ENCODE measurements at places on chromosomes 1 and 21.

DNA sequence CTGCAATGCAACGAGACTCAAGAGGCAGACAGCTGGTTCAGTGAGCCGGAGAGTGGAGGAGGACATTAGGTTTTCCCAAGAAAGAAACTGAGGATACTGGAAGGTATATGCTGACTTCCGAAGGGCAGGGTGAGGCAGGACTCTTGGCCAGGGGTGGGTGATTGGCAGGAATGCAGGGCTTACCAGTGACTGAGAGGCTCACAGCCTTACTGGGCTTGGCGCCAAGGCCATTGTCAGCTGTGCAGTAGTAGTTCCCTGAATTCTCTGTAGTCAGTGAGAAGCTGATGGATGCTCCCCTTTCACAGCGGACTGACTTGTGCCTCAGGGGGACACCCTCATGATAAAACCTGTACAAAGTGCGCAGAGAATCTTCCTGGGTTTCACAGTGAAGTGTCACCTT lies 9.6 kb downstream of the FCRL5 start:
- no peak for DNase-seq

- no peak for DNase-seq
These were observed 146.3 kb downstream of the NRIP1 start for GRCh38 chr21:14918527-14918926.

DNA sequence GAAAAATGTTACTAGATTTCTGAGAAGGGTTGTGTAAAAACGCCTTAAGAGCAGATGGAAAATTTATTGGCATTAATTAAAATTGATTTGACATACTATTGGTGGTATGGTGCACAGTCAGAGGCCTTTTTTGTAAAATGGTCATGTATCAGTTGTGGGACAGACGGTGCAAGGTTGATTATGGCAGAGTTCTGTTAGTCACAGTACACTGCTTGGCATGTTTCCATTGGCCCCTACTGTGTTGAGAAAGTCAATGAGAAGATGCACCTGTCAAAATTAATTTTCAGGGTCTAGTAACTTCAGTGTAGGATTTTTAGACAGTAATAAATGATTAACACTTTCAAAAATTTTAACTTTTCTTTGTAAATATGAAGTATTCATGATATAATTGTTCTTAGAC lies 4.4 kb downstream of the B3GALT2 start:
- DNase-seq, result no peak

DNA sequence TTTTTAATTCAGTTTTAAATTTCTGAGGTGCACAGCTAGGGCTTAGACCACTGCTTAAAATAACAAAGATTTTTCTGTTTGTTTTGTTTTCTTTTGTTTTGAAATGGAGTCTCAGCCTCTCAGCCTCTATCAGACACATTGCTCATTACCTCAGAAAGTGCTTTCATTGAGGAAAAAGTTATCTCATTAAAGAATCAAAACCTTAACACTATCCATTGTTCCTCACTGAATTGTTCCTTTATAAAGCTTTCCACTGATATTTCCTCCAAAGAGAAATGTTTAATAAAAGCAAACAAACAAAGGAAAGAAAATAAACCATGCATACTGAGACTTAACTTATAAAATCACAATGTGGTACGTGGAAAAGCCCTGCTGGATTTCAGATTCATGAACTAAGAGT lies 63.8 kb downstream of the SIPA1L2 start:
- no peak for DNase-seq

DNA sequence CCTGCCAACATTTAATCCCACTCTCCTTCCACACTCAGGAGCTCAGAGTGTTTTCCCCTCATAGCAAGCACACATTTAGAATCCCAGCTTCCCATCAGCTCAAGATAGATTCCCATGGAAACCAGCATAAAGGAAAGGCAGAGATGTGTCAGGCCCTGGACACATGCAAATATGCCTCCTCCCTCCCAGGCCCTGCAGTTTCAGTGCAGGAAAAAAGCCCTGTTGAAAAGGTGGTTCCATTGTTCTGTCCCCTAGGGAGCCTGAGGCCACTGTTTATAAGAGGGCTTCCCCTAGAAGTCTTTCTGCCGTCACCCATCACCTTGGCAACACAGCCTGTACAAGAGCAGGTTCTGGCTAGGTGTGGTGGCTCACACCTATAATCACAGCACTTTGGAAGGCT lies 3.6 kb downstream of the CACNA1S start:
- DNase-seq, result no peak

DNA sequence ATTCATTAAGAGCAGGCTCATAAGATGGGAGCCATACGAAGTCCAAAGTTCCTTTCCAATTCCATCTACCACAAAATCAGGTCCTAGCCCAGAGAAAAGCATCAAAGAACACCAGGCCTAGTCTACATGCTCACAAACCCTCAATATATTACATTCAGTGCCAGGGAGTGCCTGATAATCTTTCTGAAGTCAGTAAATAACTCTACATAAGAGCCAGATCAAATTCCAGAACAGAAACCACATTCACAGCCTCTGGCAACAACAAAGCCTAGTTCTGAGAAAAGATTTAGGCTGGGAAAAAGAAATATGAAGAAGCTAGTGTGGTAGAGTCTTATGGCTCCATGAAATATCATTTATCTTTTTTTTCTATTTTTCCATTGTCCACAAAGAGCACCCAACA lies 40.5 kb upstream of the RBBP5 start:
- DNase-seq, result no peak

- DNase-seq, result no peak
These were observed 36.1 kb downstream of the L1TD1 start for GRCh38 chr1:62230718-62231117.

GRCh38 chr1:110060034-110060661 lies 10.3 kb downstream of the ALX3 start:
- no peak for DNase-seq

DNA sequence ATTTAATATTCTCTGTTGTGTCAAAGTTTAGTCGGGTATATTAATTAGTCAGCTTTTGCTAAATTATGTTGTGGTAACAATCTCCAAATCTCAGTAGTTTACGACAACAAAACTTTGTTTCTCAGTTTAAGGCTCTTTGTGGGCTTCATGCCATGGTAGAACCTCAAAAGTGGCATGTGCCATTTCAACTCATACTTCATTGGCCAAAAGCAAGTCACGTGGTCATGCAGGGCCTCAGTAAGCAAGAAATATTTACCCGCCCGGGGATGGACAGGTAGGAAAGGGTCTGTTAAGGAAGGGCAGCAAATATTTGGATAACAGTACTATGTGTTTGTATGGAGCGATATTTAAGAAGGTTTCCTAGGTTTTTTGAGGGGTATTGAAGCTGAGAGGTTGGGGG lies 38.6 kb downstream of the ITSN1 start:
- DNase-seq, result no peak

- DNase-seq, result no peak
These were observed 58.1 kb downstream of the PTPN14 start for GRCh38 chr1:214493126-214493796.

GRCh38 chr1:230371923-230372703 lies 54.0 kb downstream of the PGBD5 start:
- DNase-seq, result no peak

GRCh38 chr1:68401506-68401905 lies 48.2 kb downstream of the RPE65 start:
- DNase-seq, result no peak

DNA sequence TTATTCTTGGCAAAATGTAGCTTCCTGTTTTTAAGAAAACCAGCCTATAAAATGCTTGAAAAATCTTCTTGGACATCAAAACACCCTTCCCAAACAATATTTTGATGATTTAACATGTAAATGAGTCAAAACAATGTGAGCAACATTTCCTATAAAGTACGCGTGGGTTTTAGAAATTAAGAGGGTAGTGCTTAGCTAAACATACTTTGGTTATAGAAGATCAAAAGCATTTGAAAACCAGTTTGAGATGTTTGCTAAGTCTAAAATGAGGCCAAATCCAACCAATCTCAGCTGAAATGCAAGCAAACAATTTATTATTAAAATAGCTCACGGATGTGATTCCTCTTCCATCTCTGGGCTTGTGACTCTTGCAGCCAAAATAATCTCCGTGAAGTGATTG lies 350.4 kb downstream of the TGFB2 start:
- DNase-seq, result no peak

All from SIG-M5 (cell line).